ENCODE measurements at places on chromosomes 11 and 22.

- DNase-seq, result peak; percentile 99
These were observed 33.2 kb upstream of the CCDC89 start for GRCh38 chr11:85718991-85719807.

- DNase-seq, result peak; percentile 65
These were observed 79.5 kb downstream of the TIMP3 start for GRCh38 chr22:32880893-32881596.

- DNase-seq, result no peak
These were observed 18.0 kb downstream of the PKNOX2 start for GRCh38 chr11:125182573-125182972.

DNA sequence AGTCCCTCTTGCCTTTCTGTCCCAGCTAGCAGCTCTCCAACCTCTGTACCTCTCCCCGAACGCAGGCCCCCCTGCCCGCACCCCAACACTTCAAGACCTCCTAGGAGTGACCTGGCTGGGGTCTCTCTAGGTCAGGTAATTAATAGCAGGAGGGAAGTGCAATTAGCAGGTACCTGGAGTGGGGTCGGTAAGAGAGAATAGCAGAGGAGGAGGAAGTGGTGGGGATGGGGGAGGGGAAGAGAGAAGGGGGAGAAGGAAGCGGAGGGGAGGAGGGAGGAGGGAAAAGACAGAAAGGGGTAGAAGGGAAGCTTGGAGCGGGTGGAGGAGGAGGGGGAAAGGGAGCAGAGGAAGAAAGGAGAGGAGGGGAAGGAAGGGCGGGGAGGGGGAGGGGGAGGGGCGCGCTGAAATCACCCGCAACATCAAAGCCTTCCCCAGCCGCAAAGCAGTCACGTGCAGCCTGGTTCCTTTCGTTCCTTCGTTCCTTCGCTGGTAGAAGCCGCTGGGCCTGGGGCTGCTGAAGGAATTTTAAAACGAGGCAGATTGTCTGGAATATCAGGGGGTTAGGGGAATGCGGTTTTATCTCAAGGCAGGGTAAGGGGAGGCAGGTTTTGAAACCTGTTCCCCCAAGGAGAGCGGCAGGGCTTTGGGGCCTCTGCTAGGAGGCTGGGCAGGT lies 29.3 kb upstream of the TCF20 start:
- DNase-seq, result no peak

GRCh38 chr11:75659836-75660235 lies 9.0 kb downstream of the MAP6 start:
- no peak for DNase-seq

GRCh38 chr11:82458761-82459160 lies 274.9 kb downstream of the FAM181B start:
- DNase-seq, result no peak

DNA sequence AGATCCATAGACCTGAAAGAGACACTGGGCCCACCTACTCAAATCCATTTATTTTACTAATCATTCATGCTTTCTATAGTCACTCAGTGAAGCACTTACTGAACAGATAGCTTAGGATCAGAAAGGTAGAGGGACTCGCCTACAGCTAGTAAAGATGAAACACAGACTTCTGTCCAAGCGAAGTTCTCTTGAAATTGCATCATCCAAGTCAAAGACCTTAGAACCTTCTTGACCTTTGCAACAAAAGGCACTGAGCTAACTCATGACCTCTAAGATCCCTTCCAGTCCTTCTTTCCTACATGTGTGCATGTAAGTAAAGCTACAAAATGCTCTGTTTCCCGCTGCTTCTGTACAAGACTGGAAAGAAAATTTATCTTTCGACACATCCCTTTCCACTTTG lies 377.6 kb downstream of the LARGE1 start:
- DNase-seq, result no peak

DNA sequence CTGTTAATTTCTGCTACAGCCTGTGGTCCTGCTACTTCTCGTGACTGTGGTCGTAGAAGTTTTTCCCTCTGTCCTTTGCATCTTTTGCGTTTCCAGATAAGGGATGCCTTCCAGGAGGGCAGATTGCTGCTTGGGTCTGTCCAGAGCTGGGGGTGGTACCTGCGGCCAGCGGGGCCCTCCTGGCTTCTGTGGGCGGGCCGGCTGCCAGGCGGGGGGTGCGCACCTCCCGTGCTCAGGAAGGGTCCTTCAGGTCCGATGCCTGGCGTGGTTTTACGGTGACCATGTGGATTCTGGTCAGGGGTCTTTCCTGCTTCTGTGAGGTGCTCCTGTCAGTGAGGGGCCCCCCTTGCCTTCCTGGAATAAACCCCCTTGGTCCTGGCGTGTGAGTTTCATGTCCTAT lies 84.8 kb downstream of the KCNQ1 start:
- no peak for DNase-seq

DNA sequence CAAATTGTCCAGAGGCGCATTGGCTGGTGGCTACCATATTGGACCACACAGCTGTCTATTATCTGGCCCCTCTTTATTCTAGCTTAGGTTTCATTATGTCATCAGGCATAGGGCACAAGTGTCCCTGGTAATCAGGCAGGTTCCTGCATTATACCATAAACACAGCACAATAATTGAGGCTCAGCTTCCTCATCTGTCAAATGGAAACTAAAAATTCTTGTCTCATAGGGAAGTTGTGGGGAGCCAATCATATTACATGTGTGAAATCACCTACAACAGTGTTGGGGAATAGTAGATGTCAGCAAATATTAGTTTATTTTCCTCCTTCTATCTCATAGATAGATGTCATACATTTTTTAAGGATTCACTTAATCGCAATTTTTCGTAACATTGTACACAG lies 231.0 kb upstream of the SORL1-AS1 start:
- DNase-seq, result no peak

GRCh38 chr11:15334766-15335165 lies 220.0 kb downstream of the INSC start:
- DNase-seq, result no peak

- DNase-seq, result no peak
These were observed 55.0 kb upstream of the ZC3H12C start for GRCh38 chr11:110038201-110038600.

GRCh38 chr22:48717883-48718817 lies 1109.5 kb downstream of the BRD1 start:
- no peak for DNase-seq

- DNase-seq, result peak; percentile 36
These were observed at the start of gene NRXN2 for GRCh38 chr11:64723117-64723906. TSS of gene NRXN2 (minus strand) at chr11:64723197. CDS start at chr11:64713699, 9,498 bp downstream.

GRCh38 chr11:14015711-14016110 lies 53.2 kb downstream of the SPON1 start:
- no peak for DNase-seq

- DNase-seq, result no peak
These were observed 170.7 kb upstream of the B3GAT1 start for GRCh38 chr11:134582770-134583095.

DNA sequence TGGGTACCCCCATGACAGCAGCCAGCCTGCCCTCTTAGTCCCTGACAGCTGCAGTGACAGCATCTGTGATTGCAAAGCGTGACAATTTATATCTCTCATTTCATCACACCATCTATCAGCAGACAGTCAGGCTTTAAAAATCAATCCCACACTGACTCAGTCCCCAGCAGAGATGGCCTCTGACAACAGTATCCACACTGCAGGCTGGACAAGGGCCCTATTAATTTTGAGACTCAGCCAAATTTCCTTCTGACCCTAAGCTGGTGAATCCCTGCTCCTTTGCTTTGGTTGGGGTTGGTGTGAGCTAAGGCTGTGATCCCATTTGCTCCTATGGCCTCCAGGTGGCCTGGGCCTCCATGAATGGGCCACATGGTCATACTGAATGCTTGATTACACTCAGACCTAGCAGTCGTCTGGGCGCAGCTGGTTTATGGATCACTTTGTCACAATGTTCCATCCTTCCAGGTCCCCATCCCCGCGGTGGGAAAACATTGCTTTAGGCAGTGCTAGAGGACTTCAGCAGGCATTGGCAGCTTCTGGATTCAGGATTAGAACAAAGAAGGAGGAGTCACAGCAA lies 68.2 kb upstream of the B3GAT1 start:
- no peak for DNase-seq

- DNase-seq, result peak; percentile 84
These were observed 4.8 kb upstream of the ARHGEF12 start for GRCh38 chr11:120331301-120331996.

DNA sequence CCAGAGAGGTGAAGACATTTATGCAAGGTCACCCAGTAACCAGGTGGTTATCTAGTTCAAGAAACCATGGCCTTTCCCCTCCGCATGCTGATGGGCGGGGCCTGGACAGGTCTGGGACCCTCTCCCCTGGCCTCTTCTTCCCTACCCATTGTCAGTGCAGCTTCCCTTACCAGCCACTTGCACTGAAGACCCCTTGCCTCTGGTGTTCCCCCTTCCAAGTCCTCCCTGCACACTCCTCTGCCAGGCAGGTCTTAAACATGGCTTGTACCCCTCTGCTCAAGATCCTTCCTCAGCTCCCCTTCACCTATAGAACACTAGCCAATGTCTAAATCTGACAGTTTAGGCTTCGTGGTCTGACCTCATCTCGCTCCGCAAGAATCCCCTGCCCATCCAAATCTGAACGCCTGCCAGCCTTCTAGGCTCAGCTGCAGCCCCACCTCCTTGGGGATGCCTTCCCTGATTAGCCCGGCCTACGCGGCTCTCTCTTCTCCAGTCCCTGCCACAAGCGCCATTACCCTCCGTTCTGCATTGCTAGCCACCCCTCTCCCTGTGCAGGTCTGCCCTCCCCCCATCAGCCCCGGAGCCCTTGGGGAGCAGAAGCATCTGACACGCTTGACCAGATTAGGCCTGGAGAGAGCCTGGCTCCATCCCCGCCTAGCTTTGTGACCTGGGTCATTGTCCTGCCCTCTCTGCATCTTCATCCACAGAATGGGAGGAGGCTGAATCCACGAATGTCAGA lies 213.8 kb downstream of the DSCAML1 start:
- DNase-seq, result no peak

DNA sequence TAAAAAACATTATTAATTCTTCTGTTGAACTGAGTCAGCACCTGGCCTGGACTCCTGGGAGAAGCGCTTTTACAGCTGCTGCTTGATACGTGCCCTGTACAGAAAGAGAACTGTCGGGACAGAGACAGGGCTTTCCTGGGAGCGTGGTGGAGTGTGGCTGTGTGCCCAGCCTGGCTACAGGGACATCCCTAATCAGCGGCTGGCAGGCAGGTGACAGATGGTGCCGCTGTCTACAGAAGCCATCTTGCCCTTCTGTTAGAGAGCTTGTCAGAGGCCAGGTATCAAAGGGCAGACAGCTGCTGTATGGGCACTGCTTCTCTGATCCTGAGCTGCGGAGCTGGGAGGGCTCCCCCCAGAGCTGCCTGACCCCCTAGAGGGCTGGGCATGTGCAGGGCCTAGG lies 361.8 kb downstream of the TENM4 start:
- no peak for DNase-seq

DNA sequence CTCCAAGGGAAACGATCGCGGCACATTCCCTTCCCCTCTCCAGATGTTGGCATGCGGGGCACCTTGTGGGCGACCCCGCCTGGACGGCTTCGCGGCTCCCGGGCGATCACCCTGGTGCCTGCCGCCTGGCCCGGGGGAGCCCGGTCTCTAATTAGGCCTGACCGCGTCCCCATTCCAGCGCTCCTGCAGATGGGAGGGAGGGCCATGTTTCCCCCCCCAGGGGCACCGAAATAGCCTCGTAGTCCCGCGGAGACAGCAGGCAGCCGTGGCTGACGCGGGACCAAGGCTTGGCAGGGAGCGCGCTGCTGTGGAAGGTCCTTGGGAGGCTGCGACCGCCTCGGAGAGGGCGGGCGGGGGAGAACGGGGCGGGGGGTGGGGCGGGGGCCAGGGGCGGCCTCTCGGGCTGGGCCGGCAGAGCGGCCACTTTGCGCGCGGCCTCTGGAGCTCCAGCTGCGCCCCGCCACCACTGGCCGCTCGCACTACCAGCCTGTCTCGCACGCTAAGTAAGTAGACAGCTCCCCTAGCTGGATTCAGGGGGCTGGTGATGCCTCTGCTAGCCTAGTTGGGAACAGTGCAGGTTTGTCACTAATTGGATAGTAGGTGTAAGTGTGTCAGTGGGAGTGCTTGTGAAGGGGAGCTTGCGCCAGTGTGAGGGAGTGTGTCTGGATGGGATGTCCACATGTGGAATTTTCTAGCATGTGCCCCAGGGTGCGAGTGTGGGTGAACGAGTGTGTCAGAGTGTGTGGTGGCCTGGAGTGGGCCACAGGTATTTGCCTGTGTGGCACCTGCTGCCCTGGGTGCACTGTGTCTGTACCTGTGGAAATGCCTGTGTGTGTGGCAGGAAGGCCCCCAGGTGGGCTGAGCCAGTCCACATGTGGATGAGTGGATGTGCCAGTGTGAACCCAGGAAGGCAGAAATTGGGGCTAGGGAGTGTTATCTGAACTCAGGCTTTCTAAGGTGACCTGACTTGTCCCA lies at the start of gene INSC:
Gene INSC, plus strand, starts transcription at position 423 of the 975 bp plus-strand sequence. CDS start 34,252 bp downstream, outside the sequence.
- DNase-seq, result no peak

DNA sequence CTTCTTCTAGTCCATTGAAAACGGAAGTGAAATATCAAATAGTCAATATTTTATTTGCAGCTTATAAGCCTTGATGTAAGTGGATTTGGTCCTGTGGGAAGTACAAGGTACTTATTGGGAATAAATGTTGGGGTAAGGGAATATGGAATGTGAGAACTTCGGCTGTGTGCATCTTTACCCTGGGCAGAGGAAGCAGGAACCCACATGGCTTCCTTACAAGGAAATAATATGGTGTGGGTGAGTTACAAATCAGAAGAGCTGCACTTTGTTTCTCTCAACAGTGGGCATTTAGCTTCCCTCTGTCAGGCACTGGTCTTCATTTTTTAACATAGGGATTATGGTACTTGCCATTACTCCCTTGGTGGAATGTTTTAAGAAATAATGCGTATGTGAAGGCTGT lies 77.9 kb downstream of the SCN3B start:
- no peak for DNase-seq

- no peak for DNase-seq
These were observed 35.0 kb upstream of the SLC1A2 start for GRCh38 chr11:35454362-35454761.

DNA sequence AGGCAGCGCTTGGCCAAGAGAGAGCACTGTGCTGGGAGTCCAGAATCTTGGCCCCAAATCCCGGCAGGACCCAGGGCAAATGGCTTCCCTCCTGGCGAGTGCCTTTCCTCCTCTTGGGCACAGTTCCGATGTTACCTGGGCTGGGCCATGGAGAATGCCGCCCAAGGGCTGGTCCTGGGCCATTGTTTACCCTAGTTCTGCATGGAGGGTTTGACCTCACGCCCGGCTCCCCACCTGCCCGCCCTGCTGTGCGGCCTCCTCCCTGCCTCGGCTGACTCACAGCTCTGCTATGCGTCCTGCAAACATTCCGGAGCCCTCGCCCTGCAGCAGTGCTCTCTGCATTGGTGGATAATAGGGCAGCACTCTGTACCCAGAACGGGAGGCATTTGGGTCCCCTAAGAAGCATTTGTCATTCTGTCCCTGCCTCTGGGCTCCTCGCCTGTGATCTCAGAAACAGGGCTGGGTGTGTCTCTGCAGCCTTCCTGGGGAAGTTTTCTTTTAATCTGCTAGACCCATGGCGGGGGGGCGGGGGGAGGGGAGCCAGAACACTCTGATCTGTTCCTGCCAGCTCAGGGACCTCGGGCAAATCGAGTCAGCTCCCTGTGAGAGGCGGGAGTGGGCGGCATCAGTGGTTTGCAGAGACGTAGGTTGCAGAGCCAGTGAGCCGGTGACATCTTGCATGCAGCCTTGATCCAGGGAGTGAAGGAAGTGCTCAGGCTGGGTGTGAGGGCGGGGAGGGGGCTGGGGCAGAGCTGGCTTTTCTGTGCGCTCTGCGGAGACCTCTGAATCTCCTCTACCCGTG lies 32.9 kb upstream of the SMIM38 start:
- DNase-seq, result peak; percentile 10

- DNase-seq, result no peak
These were observed 307.7 kb downstream of the BUD13 start for GRCh38 chr11:116465056-116465455.

GRCh38 chr11:118434123-118434552 lies 2.2 kb upstream of the KMT2A start:
- DNase-seq, result no peak

GRCh38 chr11:61168042-61168688 lies 6.9 kb upstream of the VPS37C start:
- no peak for DNase-seq
